ENCODE measurements at places on chromosomes 2 and 18.
A peak's percentile ranks its signal among the peaks of the same experiment; 100 is the strongest.

GRCh38 chr2:232162187-232162586 is 200.7 kb downstream of the DIS3L2 start:
- no peak for DNase-seq

DNA sequence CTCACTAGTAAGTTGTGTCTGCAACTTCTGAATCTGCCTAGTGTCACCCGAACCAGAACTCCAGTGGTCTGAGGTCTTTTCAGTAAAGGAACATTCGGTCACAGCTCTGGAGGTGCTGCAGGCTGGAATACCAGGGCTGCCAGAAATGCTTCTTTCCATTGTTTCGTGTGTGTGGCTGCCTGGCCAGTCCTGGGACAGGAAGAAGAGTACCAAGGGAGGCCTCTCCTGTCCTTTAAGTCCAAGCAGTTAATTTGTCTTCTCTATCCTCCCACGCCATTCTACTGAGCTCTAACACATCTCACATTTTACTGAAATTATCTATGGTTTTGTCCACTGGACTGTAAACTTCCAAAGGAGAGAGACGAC is 196.0 kb downstream of the LNPK start:
- no peak for DNase-seq

DNA sequence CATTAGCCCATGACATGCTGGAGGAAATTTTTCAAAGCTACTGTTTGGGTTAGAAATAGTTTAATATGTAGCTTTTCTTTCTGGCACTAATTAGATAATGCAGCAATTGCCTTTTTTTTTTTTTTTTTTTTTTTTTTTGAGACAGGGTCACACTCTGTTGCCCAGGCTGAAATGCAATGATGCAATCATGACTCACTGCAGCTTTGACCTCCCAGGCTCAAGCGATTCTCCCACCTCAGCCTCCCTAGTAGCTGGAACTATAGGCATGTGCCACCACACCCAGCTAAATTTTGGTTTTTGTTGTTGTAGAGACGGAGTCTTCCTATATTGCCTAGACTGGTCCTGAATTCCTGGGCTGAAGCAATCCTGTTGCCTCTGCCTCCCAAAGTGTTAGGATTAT is 136.2 kb downstream of the SP100 start:
- peak; percentile 10 for DNase-seq

- DNase-seq = no peak
Measured at GRCh38 chr18:50071397-50071796, 123.5 kb downstream of the MYO5B start.

- DNase-seq = peak; percentile 47
Measured at GRCh38 chr18:2906704-2907549, 60.1 kb downstream of the EMILIN2 start.

DNA sequence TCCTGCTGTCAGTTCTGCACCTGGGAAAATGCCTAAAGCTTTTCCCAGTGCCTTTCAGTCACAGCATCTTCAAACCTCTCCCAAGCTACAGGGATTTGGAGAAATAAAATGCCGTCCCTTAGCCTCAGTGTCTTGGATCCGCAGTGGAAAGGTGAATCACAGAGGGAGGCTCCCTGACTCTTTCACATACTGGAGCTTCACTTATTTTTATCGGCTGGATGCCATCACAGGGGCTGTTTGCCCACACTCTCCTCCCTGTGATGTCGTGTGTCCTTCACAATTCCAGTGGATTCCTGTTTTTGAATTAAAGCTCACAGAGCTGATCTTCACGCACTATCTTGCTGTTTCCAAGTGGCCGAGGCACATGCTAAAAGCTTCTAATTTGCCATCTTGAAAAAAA is 1303.1 kb upstream of the DDX18 start:
- DNase-seq = no peak

- no peak for DNase-seq
Measured at GRCh38 chr2:105117565-105117964, 79.7 kb downstream of the MRPS9 start.

GRCh38 chr18:79866889-79867574 is 69.3 kb downstream of the KCNG2 start:
- no peak for DNase-seq

DNA sequence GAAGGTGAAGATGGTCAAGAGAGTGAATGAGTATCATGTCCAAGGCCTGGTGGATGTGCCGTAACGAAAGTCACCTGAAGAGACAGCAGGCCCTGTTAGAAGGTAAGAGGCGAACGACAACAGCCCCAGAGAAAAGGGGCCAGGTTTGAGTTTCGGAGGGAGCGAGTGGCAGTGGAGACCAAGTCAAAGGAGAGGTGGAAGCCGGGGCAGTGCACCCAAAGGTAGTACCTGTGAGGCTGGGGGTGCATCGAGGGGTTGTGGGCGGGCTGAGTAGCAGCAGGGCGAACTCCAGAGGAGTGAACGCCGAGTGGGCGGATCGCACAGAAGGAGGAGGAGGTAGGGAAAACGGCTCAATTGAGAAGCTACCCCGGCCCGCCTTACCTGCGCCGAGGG is 358 bp downstream of the USP37 start:
- DNase-seq = no peak

GRCh38 chr18:47191961-47192360 is 15.8 kb upstream of the IER3IP1 start:
- DNase-seq = peak; percentile 44

DNA sequence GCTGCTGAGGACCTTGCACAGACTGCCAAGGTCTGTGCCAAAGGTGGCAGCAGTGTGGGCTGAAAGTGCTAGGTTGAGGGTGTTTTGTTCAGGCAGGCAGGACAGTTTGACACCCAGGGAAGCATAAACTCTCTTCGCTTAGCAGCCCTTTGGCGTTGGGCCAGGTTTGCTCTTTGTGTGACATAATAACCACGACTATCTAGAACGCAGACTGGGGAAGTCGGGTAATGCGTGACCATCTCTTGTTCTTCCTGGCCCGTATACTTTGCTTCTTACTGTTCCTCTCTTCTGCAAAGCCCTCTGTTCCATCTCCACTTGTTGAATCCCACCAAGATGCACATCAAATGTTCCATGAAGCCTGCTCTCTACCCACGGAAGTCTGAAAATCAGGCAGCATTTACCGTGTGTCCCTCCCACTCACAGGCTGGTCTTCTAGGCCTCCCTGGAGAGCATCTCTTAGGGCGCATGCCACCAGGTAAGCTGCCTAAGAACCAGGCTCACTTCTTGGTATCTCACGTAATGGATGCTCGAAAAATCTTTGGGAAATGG is 96.7 kb upstream of the LMAN1 start:
- no peak for DNase-seq

DNA sequence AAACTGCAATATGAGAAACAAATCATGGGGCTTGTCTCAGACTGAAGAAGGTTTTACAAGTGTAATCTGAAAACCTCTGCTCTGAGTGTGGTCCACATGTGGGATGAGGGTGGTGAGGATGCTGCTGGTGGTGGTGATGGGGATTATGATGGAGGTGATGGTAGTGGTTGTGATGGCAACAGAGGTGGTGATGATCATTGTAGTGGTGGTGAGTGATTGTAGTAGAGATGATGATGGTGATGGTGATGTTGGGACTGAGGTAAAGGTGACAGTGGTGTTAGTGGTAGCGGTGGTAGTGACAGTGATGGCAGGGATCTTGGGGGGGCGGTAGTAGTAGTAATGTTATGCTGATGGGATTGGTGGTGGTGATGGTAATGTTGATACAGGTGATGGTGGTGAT is 217.8 kb downstream of the ANAPC1 start:
- DNase-seq = no peak

DNA sequence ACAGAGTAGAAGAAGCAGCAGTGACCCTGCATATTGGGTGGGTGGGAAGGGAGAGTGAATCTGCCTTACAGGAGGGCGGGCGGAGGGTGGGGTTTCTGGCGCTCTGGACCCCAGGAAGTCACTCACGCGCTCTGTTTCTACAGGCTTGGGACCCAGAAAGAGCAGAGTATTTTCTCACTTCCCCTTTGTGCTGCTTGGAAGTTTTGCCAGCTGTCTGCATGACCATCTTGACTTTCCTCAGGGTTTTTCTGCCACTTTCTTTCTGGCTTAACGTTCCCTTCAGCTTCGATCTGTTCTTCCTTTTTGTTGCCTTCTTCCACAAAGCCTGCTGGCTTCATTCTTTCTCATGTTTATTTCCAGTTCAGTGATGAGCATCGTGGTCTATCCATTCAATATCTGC is 383.1 kb downstream of the GALR1 start:
- no peak for DNase-seq

DNA sequence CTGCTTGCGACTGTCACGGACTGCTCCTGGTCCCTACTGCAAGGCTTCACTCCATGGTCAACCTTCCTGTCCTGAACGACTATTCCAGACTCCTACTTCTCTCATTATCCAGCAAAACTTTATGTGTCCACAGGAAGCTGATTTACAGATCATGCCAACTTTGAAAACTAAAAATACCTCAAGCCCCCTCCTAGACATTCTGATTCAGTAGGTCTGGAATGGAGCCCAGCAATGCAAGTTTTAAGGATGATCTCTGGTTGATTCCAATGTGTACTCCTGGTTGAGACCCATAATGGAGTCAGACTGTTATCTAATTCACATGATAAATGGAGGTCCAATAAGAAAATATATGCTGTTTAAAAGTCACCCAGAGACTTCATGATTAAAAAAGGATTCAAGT is 13.1 kb upstream of the LRATD1 start:
- no peak for DNase-seq

DNA sequence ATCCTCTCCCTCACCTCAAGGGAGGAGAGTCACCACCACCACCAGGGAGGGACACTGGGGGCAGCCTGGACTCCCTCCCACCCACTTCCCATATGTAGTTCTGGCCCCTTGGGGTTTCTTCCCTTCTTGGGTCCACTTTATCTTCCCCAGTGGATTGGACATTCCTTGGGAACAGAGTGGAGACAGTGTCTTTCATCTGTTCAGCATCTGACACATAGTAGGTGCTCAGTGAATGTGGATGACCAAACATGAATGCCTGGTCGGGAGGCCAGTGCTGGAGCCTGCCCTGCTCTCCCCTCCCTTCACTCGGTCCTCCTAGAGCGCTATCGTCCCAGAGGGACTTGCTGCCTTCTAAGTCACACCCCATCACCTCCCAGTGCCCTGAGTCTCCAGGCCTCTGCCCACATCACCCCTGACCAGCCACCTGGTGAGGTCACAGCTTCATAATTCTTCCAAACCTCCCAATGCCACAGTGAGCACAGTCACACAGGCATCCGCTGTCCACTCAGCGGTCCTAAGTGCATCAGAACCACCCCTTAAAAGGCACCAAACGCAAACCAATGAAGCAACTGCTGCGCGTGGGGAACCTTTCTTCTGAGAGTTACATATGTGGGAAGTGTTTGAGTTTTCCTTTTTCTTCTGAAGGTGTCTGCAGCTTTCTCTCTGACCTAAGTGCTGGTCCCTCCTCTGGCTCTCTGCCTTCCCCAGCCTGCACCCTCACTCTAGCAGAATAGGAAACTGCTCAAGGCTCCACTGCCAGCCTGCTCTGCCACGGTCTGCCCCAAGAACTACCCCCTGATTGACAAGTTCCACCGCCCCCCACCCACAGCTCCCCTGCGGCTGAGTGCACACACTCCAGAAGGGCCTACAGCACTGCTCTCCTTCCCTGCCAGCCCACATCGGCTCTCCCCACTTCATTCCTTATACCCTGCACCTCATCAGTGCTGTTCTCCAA is 7.2 kb upstream of the SFXN5 start:
- DNase-seq = no peak

DNA sequence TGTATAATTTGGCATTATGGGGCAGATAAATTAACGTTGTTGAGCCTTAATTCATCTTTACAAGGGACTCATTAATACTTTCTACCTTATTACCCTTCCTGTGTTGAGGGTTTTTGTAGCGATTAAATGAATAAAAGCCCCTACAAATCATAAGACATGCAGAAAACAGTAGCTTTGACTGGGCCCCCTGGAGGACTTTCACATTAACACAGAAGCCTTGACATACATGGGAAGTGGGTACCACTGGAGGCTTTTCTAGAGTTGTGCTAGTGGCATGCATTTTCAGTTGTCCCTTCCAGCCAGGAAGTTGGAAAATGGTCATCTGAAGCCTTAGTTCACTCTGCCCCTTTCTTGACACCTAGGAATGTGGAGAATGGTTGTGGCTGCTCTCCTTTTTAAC is 30.2 kb downstream of the MTA3 start:
- no peak for DNase-seq

DNA sequence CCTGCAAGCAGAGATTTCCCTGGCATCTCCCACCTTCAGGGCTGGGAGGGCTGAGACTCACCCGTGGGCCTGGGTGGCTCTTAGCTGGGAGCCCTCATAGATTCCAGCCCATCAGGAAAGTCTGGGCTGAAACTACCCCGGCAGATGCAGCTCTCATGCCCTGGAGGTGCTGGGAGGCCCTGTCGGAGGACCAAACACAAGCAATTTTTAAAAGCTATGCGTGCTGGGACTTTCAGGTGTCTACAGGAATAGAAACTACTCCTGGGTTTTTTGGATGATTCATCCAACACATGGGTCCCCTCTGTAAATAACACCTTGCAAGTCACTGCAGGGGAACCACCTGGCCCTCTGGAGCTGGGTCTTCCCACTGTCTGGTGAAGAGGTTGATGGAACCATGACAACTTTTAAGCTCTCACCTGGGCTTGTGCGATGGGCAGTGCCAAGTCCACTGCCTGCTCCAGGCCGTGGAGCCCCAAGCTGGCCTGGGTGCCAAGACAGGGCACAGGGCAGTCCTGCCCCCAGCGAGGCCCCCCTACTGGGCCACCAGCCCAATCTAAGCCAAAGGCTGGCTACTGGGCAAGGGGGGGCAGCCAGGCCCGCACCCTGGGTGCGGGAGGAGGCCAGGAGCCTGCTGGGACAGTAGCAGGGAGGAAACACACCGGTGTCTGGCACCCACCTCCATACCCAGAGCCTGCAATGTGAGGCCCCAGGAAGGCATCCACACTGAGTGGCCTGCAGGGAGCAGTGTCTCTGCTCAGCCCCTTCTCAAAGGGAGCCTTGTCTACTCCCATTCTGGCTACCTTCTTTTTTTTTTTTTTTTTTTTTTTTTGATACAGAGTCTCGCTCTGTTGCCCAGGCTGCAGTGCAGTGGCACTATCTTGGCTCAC is 1.1 kb upstream of the GPR55 start:
- no peak for DNase-seq

- no peak for DNase-seq
Measured at GRCh38 chr2:8573234-8573941, 108.5 kb upstream of the ID2 start.

- DNase-seq = no peak
Measured at GRCh38 chr2:223732346-223732745, 105.0 kb downstream of the AP1S3 start.

DNA sequence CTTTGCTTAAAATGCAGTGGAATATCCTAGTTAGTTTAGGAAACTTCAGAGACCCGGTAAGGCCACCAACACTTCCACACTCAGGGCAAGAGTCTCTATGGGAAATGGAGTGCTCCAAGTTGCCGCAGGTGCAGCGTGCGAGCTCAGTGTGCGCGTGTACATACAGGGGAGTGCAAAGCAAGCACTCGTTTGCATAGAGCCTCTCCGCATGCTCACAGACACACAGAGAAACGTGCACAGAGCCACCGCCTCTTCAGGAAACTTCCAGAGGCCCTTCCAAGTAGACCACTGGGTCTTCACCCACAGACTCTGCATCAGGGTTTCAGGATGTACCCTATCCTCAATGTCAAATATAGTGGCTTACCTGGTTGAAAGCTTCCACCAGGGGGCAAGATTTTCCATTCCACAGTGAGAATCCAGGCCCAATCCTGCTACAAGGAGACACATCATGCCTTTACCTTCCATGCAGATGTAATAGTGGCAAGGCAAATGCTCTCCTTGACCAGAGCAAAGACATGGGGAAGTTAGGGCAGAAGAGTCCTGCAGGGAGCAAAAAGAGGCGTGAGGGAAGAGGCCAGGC is 513.0 kb upstream of the MYT1L start:
- DNase-seq = no peak

Measured in suppressor macrophage treated with lipopolysaccharide for 1 hour (primary cell).